Ammon's horn (tissue), 1 donor: ENCODE measurements at places on chromosomes 5 and 9.

GRCh38 chr5:169895926-169896325 is 84.4 kb downstream of the INSYN2B start:
- DNase-seq: peak; percentile 93

- DNase-seq: no peak
Measured at GRCh38 chr5:96219580-96220281, 213.3 kb downstream of the PCSK1 start.

- no peak for DNase-seq
Measured at GRCh38 chr5:160979385-160979784, 127.4 kb upstream of the ATP10B start.

GRCh38 chr5:154944716-154945115 is 3.8 kb downstream of the MRPL22 start:
- DNase-seq: no peak

DNA sequence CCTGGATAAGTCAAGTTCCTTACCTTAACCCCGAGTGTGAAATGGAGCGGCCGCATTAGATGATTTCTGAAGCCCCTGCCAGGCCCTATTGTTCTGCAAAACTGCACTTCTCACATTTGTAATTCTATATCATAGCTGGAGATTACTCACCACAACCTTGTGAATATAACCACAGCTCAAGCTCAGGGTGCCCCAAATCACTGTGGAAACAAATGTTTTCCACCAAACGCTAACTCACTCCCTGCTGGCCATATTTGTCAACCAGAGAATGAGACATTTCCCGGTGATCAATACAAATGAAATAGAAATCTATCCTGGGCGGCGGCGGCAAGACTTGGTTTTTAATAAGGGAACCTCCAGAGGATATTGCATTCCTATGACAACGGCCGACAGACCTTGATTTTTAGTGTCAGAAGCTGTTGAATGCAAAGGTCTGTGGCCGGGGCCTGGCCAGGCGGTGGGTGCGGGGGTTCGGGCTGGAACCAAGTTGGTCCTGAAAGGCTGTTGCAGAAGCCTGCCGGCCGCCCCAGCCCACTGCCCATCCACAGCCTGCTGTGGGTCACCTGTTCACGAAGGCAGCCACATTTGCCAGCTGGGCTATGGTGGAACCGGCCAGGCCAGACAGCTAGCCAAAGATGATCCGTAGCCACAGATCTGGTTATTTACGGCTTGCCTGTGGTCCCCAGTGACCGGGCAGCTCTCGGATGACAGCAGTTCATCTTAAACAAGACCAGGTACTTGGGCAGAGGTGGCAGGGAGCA is 93.9 kb upstream of the LMX1B start:
- DNase-seq: no peak

GRCh38 chr5:151870820-151871219 is 53.8 kb downstream of the GLRA1 start:
- DNase-seq: no peak

GRCh38 chr9:16618524-16618923 is 251.9 kb downstream of the BNC2 start:
- DNase-seq: no peak

GRCh38 chr5:159353661-159354252 is 23.5 kb upstream of the IL12B start:
- no peak for DNase-seq

GRCh38 chr5:17096952-17097695 is 120.3 kb upstream of the BASP1 start:
- DNase-seq: no peak

DNA sequence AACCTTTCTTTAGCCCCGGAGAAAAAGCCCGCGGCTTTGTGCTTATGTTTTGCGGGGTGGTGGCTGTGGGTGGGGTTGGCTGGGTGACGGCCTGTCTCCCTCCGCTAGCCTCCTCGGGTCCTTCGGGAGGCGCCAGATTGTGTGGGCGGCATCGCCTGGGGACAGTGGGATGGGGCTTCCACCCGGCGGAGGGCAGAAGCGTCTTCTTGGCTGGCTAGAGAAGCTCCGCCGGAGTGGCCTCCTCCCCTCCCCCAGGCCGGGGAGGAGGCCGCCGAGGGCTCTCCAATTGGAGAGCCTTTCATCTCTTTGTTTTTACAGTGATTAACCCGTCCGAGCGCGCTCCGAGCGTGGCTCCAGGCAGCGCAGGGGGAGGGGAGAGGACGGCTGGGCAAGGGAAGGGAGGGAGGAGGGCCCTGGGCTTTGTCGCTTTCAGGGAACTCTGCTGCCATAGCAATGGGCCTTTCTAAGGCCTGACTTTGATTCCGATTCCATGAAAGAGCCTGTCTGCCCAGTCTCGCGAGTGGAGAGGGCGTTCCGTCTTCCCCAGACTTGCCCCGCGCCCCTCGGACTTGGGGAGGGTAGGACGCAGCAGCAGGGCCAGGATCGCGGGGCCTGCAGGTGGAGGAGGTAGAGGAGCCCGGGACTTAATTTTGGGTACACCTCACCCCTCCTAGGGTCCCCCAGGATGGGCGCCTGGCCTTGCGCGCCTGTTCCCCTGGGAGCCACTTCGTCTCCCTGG is 36.7 kb upstream of the TIFAB start:
- peak; percentile 65 for DNase-seq

DNA sequence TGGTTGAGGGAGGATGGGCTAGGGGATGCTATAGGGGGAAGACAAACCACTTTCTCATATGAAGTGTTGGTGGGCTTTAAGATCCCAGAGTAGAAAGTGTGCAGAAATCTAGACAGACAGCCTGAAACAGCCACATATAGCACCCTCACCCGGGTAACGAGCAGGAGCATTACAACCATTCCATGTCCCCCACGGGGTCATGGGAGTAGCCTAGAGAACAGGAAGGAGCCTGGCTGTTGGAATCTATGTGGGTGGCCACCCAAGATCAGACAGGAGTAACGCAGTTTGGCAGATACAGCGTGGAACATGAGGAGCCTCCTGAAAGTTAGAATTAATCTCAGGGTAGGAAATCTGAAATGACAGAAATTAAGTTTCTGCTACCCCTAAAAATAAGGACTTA is 146.1 kb upstream of the RAI14 start:
- no peak for DNase-seq

DNA sequence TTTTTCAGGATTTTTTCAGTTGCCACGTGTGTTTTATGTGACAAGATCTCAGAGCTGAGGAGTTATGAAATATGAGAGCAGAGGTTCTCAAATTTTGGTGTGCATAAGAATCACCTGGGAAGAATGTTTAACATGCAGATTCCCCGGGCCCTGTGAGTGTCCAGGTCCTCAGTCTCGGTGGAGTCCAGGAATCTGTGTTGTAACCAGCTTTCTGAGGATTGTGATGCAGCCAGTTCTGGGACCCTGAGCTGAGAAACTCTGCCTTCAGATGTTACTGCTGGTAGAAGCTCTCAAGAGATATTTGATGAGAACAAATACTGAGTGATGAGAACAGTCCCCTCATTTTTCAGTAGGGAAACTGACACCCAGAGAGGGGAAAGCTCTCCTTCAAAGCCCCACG is 102.8 kb upstream of the SAP30L start:
- no peak for DNase-seq

DNA sequence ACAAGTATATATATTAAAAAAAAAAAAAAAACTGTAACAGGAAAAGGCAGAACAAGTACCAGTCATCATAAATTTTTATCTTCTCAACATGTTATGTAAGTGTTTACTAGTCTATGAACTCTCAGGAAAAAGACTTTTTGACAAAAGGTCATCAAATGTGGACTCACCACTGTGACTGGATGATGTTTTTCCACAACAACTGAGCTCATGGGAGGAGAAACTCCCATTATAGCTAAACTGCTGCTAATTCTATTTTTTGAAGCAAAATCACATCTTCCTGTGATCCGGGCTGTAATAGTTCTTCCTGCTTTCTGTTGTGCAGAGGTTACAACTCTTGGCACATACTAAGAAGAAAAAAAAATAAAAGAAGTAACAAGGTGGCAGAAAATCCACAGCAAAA is 39.6 kb downstream of the POC5 start:
- no peak for DNase-seq

DNA sequence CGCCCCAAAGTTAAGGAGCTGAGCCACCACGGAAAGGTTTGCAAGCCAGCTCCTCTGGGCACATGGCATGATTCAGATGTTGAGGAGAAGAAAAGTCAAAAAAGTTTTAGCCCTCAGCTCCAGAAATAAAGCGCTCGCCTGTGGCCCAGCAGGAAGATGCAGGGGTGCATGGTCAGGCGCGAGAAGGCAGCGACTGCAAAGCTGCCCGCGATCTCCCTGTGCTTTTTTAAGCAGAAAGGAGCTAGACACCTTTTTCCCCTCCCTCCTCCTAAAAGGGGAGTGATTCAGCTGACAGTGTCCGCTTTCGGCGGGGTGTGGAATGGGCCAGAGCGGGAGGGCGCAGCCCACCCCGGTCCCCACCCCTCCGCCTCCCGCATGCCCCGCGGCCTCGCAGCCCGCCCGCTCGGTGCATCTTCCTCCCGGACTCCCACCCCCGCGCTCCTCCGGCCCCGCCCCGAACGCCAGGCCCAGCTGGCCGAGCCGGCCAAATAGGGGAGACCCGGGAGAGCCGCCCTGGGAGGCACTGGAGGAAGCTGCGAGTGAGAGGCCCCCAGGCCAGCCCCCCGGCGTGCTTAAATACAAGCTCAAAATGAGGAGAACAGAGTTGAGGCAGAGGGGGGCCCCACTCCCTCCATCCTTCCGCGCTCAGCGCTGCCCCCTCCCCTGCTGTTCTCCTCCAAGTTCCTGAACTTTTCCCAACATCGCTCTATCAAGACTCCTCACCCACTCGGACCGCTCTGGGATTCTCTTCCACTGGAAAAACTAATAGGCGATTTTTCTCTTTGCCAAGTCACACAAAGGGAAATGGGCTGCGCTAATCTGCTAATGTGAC is at the start of gene ADAMTS12:
Gene ADAMTS12 (minus strand): TSS at position 203 of the 832 bp plus-strand sequence. CDS start 134 bp downstream, at position 69.
- no peak for DNase-seq
